A549 treated with RU486 at 1 μM for 4 hours (cell line): ENCODE measurements at places on chromosomes 7 and 10. TPM values are rescaled to one million over a fixed set of nuclear protein-coding genes. Genes with fewer than 3 reads are reported as not detected.

The CCDC3 gene
- 0.94 to 1.1 TPM (median 0.99 TPM) in 5 replicates for total RNA-seq

The CREB5 gene
- total RNA-seq = 3.9 to 5.6 TPM (median 5.1 TPM) in 5 replicates

The CDK1 gene
- 52.1 to 99.5 TPM (median 91.7 TPM) in 5 replicates for total RNA-seq

The ABCC2 gene
- total RNA-seq = 147 to 182 TPM (median 154 TPM) in 5 replicates

The HMX3 gene
- total RNA-seq = 0.12 TPM in 1 of 5 replicates, not detected in the others

The SLC26A4 gene
- 0.04 to 0.16 TPM (median 0.09 TPM) in 5 replicates for total RNA-seq

The SLC16A9 gene
- 0.05 to 0.09 TPM (median 0.08 TPM) in 4 of 5 replicates, not detected in the other for total RNA-seq

The C10orf62 gene
- not detected in 5 replicates for total RNA-seq

The ACHE gene
- total RNA-seq = 1.4 to 2.5 TPM (median 2.2 TPM) in 5 replicates

The NEUROD6 gene
- total RNA-seq = not detected in 5 replicates

The ANKRD2 gene
- 2.8 to 6.8 TPM (median 4.4 TPM) in 5 replicates for total RNA-seq

The GRM3 gene
- total RNA-seq = not detected in 5 replicates

The FIS1 gene
- 120 to 145 TPM (median 139 TPM) in 5 replicates for total RNA-seq

The CLRN3 gene
- 0.23 TPM in 1 of 5 replicates, not detected in the others for total RNA-seq

The SCIN gene
- total RNA-seq = 0.40 to 0.81 TPM (median 0.43 TPM) in 5 replicates

The MAT1A gene
- 0.09 to 0.22 TPM in 2 of 5 replicates, not detected in the others for total RNA-seq

The PMPCB gene
- 53.6 to 76.4 TPM (median 64.2 TPM) in 5 replicates for total RNA-seq
